ENCODE measurements at places on chromosomes 2 and 18. TPM values are rescaled to one million over a fixed set of nuclear protein-coding genes. Genes with fewer than 3 reads are reported as not detected.

EPHA4 gene
- total RNA-seq = 17.3 TPM

LOXL3 gene
- total RNA-seq = 9.9 TPM

EFEMP1 gene
- total RNA-seq = 65.1 TPM

YWHAQ gene
- 260 TPM for total RNA-seq
